Smooth muscle cell of the brain vasculature (primary cell): ENCODE measurements at places on chromosomes 7 and 10.

- DNase-seq: no peak
Observed at GRCh38 chr7:127474457-127474856, 81.9 kb upstream of the ZNF800 start.

DNA sequence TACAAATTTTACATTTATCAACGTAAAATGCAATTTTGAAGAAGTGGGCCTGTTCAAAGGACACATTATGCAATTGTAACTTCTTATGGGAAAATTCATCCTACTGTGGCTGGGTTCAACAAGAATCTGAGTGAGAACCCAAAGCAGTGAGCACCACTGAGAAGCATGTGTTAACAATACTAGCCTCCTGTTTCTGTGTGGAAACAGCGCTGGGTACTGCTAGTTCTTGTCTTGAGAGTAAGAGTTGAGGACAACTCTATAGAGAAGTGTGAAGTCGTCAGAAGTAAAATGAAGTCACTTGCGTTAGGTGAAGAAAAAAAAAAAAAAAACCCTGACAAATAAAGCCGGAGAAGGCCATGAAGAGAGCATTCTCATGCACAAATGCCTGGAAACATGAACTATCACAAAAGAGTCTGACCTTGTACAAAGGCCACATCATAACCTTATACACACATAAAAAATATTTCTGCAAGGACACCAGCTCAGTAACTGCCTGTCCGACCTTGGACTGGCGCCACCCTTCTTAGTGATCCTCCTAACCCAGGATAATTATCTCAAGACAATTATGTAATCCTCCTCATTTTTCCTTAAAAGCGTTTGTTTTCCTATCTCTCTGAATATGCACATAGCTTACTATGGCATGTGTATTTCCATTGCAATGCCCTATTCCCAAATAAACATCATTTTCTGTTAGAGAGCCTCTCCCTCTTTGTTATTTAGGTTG lies 554.9 kb downstream of the HTR7 start:
- no peak for DNase-seq

DNA sequence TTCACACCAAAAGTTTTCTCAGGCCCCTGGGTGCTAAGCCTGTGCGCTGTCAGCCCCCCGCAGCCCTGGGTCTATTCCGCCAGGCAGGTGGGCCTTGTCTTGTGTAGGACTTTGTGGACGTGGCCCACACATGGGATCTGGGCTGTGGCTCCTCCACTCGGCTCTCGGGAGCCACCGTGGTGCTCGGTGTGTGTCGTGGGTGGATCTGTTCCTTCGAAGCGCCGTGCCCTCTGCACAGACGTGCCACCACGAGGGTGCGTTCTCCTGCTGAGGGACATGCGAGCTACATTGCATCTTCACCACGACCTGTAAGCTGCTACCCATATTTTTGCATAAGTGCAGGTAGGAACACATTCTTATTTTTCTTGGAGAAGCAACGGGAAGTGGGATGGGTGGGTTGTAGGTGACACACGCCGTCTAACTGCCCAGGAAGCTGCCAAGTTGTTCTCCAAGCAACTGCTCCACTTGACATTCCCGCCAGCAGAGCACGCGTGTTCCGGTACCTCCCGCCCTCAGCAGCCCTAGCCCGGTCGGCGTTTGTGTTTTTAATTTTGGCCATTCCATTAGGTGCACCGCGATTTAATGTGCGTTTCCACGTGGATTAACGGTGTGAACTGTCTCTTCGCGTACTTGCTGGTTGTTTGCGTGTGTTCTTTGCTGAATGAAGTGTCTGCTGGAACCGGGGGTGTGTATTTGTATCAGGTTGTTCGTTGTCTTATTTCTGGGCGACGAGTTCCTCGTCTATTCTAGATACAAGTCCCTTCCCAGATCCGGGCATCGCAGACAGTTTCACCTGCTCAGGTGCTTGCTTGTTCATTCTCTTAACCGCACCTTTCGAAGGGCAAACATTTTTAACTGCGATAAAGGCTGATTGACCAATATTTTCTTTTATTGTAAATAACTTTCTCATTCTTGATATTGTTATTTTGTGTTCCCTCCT lies 47.4 kb upstream of the CFAP46 start:
- DNase-seq: no peak

GRCh38 chr10:132879408-132880127 lies 62.8 kb downstream of the CFAP46 start:
- DNase-seq: no peak

- no peak for DNase-seq
Observed at GRCh38 chr10:101567165-101568006, 20.7 kb downstream of the POLL start.

DNA sequence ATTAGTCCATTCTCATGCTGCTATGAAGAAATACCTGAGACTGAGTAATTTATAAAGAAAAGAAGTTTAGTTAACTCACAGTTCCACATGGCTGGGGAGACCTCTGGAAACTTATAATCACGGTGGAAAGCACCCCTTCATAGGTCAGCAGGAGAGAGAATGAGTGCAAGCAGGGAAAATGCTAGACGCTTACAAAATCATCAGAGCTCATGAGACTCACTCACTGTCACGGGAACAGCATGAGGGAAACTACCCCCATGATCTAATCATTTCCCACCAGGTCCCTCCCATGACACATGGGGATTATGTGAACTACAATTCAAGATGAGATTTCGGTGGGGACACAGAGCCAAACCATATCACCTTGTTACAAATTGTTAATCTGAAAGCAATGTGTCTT lies 15.8 kb downstream of the TAS2R39 start:
- no peak for DNase-seq

GRCh38 chr7:139695588-139695987 lies 82.2 kb downstream of the HIPK2 start:
- DNase-seq: no peak

DNA sequence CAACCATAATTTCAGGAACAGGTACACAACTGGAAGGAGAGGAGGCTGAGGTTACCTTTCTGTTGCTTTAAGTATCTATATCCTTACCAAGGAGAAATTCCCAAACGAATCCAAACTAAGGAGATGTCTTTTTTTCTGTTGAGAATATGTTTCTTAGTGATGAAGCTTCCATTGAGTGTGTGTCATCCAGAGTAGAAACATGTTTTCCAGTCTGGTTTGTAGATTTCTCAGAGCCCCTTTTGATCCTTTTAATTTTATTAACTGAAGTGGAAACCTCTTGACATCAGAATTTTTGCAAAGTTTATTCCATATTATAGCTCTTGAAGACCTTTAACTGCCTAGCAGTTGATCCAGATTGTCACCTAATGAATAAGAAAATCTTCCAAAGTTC lies 207.1 kb upstream of the FERD3L start:
- DNase-seq: no peak

GRCh38 chr10:99598011-99598410 lies 22.2 kb downstream of the SLC25A28 start:
- DNase-seq: no peak

DNA sequence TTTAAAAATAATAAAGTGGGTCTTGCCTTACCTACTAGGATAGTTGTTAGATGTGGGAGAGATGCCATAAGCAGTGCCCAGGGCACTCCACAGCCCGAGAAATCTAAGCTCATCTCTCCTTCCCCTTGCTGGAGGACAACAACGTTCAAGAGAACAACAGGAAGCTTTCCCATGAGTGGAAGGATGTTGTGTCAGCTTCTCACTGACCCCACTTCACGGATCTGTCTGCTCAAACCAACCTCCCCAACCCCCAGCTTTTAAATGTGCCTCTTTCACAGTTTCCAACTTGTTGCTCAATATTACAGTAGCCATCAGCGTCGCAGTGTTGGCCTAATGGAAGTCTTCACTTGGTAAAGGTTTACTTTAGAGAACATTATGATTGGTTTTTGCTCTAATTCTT lies 72.1 kb downstream of the PTPRE start:
- no peak for DNase-seq

DNA sequence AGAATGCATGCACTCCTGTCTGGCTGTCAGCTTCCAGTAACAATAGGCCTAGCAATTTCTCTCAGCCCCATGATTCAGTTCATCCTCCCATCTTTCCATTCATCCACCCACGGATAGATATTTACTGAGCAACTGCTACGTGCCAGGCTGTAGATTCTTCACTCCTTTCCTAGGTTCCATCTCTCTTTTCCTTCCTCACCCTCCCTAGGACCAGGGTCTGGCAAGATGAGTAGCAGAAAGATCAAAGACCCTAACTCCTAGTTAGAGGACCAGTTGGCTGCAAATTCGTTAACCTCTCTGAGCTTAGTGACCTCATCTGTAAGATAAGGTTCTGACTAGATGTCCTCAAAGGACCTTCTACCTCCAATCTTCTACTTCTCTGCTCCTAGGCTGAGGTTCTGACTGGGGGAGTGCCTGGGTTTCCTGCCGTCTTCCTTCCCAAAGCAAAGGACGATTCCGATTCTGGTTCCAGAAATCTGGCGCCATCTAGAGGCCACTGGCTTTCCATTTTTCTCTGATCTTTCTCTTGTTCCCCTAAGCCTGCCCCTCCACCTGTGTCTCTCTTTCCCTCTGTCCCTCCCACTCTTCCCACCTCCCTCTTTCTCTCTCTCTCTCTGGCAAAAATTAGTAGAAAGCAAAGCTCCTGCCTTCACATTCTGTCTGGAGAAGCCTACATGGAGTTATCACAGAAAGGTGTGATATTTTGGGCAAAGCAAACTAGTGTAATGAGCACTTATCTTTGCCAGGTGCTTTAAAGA lies 26.2 kb downstream of the TBATA start:
- DNase-seq: peak; percentile 36

- peak; percentile 56 for DNase-seq
Observed at GRCh38 chr10:29482591-29483431, 152.0 kb downstream of the SVIL start.

DNA sequence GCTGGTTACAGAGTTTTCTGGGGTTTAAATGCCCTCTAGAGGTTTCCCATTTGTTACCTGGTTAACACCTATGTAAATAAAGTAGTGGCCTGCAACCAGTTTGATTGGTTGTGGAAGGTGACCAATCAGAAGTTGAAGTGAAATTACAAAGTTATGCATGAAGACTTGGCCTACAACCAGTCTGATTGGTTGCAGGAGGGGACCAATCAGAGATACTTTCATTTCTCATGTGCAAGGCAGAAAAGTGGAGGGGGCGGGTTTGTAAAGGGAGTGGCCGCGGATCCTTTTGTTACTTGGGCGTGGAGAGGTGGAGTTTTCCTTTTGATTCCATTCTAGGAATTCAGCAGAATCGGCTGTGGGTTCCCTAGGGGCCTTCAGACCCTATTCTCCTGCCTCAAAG lies 80.8 kb downstream of the SEC23IP start:
- no peak for DNase-seq
